ENCODE measurements at places on chromosomes 12 and 14.

DNA sequence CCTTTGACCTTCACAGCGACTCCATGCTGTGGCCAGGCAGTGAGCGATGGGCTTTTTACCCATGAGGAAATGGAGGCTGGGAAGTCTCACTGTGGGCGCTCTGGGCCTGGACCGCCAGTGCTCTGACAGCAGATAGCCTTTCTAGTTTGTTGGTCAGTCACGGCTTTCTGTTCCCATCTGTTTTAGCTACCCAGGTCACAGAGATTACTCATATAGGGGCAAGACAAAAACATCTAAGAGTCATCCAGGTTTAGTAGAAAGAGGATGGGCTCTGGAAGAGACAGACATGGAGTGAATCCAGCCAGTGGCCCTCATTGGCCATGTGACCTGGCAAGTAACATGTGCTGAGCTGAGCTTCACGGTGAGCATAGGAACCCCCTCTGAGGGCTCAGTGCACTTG is 68.6 kb downstream of the MARK3 start:
- DNase-seq = no peak

DNA sequence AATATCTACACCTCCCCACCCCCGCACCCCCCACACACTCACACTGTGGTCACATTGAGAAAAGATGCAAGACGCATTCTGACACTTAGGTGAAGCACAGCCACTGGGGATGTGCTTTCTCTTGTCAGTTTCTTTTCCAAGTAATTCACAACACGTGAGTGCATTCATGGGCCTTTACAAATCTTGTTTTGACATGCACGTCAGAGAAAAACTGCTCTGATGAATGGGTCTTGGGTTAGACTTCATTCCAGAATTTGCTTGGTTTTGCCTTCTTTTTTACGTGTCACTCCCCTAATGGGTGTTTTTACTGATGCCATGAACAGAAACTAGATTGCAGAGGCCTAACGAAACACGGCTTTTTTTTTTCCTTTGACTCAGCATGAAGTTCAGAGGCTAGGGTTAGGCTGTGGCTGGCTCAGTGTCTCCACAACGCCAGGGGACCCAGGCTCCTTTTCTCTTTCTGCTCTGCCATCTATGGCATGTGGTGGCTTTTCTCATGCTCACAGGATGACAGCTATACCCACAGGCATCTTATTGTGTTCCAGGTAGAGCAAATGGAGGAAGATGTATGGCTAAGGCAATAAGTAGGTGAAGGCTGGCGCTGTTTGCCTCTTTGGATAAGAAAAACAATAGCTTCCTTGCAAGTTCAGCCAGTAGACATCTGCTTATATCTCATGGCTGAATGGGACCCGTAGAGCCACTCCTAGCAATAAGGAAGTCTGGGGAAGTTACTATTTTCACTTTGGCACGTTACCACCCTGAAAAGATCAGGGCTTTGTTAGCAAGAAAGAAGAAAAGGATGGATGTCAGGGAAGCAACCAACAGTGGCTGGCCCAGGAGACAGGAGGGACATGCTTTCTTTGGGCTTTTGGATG is 253.3 kb downstream of the SLC15A4 start:
- DNase-seq = no peak

GRCh38 chr14:95015046-95015445 is 142.3 kb downstream of the DICER1 start:
- no peak for DNase-seq

- DNase-seq = no peak
These were observed 127.0 kb downstream of the MED13L start for GRCh38 chr12:116150452-116150851.

DNA sequence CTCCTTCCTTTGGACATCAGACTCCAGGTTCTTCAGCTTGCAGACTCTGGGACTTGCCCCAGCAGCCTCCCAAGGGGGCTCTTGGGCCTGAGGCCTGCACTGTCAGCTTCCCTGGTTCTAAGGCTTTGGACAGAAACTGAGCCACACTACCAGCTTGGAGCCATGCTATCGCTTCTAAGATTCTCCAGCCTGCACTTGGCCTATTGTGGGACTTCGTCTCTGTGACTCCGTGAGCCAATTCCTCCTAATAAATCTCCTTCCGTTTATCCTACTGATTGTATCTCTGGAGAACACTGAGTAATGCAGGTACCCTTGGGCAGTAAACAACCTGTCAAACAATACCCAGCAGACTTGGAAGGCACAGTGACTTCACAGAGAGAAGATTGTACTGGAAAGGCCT is 24.9 kb upstream of the RHOJ start:
- no peak for DNase-seq

GRCh38 chr12:80549298-80549697 is 105.3 kb downstream of the PTPRQ start:
- DNase-seq = no peak

- DNase-seq = no peak
These were observed 1.6 kb downstream of the LRP1 start for GRCh38 chr12:57129889-57130288.

- peak; percentile 65 for DNase-seq
These were observed at the start of gene CEP170B for GRCh38 chr14:104865081-104865630. CEP170B (plus strand) TSS chr14:104865268; CDS start chr14:104868451, 3,183 bp downstream.

DNA sequence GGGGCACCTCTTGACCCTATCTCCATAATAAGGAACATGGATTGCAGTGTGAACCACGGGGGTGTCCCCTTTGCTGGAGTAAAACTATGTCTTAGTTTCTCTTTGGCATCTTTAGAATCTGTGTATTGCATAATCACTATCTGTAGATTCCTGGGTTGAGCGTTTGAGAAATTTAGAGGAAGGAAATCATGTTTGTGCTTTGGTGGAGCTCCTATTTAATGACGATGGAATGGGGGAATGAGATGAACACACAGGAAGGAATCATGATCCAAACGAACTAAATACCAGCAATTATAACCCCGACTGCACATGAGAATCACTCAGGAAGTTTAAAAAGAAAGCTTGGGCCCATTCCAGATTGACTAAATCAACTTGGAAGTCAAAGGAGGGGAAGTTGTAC is 1.3 kb upstream of the MYG1 start:
- no peak for DNase-seq

GRCh38 chr12:92927055-92927435 is 2.0 kb downstream of the EEA1 start:
- DNase-seq = peak; percentile 62

GRCh38 chr12:116697305-116697704 is 40.6 kb downstream of the SPRING1 start:
- no peak for DNase-seq

DNA sequence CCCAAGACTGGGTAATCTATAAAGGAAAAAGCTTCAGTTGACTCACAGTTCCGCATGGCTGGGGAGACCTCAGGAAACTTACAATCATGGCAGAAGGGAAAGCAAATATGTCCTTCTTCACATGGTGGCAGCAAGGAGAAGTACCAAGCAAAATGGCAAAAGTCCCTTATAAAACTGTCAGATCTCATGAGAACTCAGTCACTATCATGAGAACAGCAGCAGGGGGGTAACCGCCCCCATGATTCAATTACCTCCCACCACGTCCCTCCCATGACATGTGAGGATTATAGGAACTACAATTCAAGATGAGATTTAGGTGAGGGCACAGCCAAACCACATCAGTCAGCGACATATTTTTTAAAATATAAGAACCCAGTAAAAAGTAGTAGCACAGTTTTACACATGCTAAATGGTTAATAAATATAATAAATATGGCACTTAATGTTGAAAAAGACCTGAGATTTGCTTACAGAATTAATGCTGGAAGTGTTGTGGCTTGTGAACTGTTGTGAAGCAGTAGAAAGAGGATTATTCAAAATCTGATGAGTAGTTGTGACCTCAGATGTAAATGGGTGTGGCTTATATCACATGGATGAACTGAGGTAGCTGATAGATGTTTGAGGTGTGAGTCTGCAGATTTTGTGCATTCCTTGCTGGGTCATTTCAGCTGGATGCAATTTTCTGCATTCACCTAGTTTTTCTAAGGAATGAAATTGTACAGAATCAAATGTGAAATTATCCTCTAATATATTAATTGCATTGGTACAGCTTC is 46.9 kb upstream of the CHPT1 start:
- DNase-seq = no peak

- peak; percentile 87 for DNase-seq
These were observed at the start of gene RASAL1 for GRCh38 chr12:113135178-113136127. RASAL1 (minus strand) TSS chr12:113135761; CDS start chr12:113135462, 299 bp downstream.

DNA sequence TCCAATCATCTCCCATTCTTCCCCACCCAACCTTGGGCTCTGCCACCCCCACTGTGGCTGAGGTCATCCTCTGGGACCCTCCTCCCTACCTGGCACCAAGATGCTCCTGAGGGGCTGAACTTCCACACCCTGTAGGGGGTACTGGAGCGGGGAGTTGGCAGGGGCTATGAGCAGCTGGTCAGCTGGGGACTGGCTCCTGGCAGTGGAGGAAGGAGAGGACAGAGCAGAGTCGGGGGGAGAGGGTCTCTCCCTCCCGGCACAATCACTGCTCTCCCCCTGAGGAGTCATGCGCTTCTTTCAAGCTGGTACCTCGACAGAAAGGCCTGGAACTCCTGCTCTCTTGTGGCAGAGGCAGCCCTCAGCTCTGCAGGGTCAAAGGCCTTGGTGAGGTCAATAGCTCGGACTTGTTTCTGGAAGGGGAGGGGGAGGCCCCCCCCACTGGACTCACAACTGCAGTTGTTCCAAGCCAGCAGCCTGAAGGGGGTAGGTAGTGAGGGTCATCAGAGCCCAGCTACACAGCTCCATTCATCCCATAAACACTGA is 2.0 kb downstream of the B4GALNT1 start:
- no peak for DNase-seq

- no peak for DNase-seq
These were observed 2.9 kb downstream of the RILPL1 start for GRCh38 chr12:123530668-123531067.

DNA sequence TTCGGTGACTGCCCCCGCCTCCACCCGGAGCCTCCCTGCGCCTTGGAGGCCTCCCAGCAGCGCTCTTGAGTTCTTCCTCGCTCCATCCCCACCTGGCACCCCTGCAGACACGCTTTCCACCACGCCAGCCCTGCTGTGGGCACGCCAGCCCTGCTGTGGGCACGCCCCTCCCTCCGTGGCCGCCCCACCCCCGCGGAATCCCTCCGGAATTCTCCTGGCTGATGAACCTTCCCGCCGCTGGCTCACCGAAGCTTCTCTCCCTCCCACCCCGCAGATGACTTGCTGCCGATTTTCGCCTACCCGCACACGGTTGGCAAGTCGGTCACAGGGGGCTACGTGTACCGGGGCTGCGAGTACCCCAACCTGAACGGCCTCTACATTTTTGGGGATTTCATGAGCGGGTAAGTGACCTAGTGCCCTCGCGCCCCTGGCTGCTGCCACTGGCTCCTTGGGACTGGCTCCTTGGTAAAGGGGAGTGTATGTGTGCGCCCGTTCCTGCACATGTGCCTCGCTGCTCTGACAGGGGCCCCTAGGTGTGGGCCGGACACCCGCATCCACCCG is 15.2 kb downstream of the HHIPL1 start:
- DNase-seq = no peak

GRCh38 chr14:55381040-55381439 is 30.6 kb downstream of the ATG14 start:
- no peak for DNase-seq

GRCh38 chr12:5280086-5280485 is 151.8 kb upstream of the NTF3 start:
- DNase-seq = no peak

DNA sequence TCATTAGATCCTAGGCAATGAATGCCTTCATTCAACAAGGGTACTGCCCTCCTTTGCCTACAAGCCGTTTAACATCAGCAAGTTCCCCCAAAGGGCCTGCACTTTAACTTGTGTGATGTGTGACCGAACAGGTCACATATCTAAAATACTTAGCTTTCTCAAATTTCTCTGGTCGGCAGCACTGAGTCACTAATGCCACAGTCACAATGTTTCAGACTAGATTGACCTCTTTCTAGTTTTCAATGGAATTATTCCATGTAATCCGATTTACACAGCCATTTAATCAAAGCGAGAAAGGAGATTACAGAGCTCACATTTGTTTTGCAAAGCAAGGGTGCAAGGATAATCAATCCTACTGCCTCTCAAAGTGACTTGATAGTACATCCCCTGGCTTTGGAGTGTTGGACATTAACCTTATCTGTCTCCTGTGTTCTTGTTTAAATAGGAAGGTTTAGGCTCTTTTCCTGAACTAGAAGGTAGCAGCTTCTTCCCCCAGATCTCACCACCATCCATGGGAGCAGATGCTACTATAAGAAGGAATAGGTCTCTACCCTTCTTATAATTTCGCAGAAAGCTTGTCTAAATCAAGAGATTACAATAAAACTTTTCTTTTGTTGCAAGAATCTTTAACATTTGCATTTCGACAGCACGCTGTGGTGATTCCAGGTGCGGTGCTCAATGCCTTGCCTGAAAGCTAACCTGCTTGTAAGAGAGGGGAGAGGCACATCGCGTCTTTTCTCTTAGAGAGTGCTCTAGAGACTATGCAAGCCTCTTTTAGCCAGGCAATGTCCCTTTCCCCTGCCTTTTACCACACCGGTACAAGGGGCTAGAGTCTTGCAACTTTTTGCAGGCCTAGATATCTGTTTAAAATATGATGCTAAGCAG is 1.8 kb downstream of the KITLG start:
- no peak for DNase-seq

- no peak for DNase-seq
These were observed 953.6 kb downstream of the SLC6A15 start for GRCh38 chr12:83958997-83959396.

- no peak for DNase-seq
These were observed 2.9 kb downstream of the ACVRL1 start for GRCh38 chr12:51910168-51910567.

DNA sequence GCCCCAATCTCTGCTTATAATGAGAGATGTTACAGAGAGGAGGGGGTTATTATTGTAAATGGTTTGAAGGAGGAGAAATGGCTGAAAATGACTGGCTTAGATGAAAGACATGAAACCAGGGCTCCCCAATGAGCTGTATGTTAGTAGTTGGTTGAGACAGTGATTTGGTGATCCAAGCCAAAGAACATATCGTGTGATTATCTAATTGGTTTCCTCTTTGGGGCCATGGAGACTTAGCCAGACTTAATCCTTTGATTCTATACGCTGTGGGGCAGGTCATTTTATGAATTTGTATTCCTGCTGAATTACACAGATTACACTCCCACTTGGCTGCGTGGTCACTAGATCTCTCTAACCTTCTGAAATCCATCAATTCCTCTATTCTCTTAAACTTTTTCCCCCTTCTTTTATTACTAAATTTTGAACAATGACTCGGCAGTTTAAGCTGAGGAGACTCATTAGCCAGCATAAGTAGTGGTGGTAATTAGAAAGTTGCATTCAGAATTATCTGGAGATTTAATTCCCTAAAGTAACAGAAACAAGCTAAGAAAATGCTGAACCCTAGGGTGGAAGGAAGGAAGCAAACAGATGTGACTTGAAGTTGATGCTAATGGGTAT is 5.3 kb downstream of the TTC8 start:
- no peak for DNase-seq

- DNase-seq = no peak
These were observed 237.2 kb downstream of the FBXL14 start for GRCh38 chr12:1357171-1357570.

- no peak for DNase-seq
These were observed 316.8 kb downstream of the CCDC91 start for GRCh38 chr12:28507033-28507432.

- peak; percentile 68 for DNase-seq
These were observed 652 bp downstream of the SUPT16H start for GRCh38 chr14:21382886-21383847.

Measured in activated T-cell treated with anti-CD3 and anti-CD28 coated beads, Interleukin-2, amount 50 U/mL, for 24 hours (primary cell).